ENCODE measurements at places on chromosomes 6 and 20.

DNA sequence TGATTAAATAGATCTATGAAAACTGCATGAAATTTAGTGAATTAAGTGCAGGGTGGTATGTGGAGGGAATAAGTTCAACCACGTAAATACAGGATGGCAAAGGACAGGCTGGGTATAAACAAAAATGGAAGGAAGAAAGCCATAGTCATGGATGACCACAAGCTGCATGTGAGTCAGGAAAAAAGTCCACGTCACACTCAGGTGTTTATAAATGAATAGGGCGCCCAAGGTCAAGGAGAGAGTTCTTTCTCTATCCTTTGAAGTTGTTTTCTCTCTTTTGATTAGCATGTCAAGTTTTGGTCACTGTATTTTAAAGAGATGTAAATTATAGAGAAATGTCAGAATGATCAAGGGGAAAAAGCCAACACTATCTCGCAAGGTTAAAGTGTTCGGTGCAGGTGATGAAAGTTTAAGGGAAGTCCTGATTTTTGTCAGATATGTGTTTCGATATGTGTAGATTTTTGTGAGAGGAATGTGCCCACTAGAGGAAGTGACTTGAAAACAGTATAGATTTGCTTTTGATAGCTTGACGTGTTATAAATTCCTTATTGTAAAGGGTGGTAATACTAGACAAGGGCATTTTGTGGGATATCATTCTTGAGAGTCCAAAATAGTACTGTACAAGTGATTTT, 58.7 kb downstream of the MAP3K4 start:
- no peak for DNase-seq

- no peak for DNase-seq
These were observed 224.8 kb upstream of the MARCKS start for GRCh38 chr6:113632220-113632864.

GRCh38 chr6:155645325-155645724, 189.7 kb upstream of the NOX3 start:
- no peak for DNase-seq

GRCh38 chr6:36875250-36875633, 639 bp upstream of the PPIL1 start:
- no peak for DNase-seq

DNA sequence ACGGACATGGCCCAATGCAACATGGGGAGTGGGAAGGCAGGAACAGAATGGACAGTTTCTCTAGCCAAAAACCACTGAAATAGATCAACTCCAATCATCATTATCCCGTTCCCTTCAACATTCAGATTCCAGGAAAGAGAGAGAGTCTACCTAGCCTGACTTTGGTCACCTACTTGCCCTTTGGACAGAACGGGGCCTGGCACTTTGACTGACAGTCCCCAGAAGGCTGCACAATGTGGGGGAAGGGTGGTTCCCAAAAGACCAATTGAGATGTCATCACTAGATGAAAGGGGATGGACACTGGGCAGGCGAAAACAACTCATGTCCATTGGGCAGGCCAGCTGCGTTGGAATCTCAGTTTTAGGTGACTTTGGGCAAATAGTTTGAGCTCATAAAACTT, 15.0 kb upstream of the KIF16B start:
- DNase-seq, result no peak

DNA sequence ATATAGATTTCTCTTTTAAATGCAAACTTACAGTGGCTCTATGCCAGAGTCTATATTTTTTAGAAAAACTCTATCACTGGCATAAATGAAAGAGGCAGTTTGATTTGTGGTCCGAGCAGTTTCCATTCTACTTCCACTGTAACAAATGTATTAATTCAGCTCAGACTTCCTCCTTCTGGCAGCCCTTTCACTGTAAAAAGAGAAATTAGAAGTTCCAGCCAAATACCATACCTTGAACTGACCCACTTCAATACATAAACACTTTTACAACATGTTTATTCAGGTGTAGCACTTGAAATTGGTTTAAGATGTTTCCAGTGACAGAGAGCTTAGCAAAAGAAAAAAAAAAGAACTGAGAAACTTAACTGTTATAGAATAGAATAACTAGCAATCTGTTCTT, 99.3 kb downstream of the BMP5 start:
- DNase-seq, result no peak
